ENCODE measurements at places on chromosomes 3 and 15.

DNA sequence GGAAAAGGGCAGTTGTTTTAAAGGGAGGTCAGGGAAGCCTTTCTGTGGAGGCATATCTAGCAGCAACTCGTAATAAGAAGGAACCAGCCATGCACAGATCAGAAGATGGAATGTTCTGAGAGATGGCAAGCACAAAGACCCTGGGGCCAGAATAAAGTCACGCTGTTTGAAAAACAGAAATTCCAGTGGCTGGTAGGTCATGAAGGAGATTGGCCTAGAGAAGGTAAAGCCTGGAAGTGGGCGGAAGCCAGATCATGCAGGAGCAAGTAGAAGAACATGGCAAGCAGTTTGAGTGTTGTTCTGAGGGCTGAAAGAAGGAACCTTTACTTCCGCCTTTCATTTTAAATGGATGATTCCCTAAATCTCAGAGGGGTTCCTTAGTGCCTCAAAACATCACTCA, 208.1 kb upstream of the PPP2R3A start:
- no peak for DNase-seq

DNA sequence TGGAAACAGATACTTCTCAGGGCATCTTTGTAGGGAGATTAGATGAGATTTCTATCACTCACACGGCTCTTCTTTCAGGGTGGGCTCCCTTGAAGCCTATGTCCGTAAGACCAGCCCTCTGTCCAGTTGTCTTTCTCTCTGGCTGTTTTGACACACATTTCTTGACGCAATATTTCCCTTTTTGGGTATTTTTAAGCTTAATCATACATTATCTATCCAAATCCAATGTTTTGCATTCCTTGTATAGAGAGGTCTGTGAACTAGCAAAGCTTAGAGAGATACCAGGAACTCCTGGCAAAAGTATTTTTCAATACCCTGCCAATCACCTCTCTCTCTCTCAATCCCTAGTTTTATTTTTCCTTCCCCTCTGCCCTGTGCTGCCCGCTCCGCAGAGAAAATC, 79.3 kb downstream of the EOMES start:
- DNase-seq = no peak

GRCh38 chr3:31839144-31839917, 141.7 kb downstream of the OSBPL10 start:
- no peak for DNase-seq

GRCh38 chr3:58072763-58073130, 64.5 kb downstream of the FLNB start:
- DNase-seq = no peak

DNA sequence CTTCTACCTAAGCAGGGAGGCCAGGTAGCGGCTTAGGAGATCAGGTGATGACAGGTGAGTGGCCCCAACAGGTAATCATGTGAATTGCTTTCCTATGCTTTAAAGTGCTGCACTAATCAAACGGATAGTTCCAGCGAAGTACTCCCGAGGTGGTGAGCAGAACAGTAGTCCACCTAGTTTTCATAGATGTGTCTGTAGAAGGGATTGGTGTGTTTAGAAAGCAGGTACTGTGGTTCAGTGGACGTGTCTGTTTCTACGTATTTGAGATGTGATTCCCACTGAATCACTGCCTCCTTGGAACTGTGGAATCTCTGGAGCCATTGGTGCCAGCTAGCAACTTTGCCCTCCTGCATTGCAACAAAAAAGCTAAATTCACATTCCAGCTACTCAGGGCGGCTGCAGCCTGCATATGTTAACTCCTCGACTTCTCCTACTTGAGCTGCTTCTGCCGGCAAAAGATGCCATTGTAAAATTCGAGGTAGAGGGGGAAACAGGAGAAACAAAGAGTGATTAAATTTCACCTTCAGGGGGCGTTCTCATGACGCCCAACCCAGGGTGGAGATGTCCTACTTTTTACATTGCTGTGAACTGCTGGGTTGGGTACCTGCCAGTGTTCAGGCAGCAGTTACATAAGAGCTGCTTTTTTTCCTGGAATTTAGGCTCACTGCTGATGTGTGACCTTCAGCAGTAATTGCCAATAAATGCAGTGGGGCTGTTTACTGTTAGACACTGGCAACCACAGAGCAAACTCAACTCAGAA, 227.3 kb downstream of the ITPR1 start:
- no peak for DNase-seq

- no peak for DNase-seq
These were observed 22.6 kb upstream of the LYSMD4 start for GRCh38 chr15:99755692-99756409.

GRCh38 chr15:82663186-82663600, 16.0 kb upstream of the CPEB1 start:
- no peak for DNase-seq

- DNase-seq = no peak
These were observed 92.1 kb upstream of the GPR149 start for GRCh38 chr3:154522036-154522602.

GRCh38 chr15:38455092-38455491, 1.2 kb downstream of the FAM98B start:
- DNase-seq = no peak

- DNase-seq = no peak
These were observed 153.6 kb downstream of the TMEM108 start for GRCh38 chr3:133191818-133192217.

GRCh38 chr15:83206526-83207008, 1.1 kb downstream of the HDGFL3 start:
- DNase-seq = no peak

DNA sequence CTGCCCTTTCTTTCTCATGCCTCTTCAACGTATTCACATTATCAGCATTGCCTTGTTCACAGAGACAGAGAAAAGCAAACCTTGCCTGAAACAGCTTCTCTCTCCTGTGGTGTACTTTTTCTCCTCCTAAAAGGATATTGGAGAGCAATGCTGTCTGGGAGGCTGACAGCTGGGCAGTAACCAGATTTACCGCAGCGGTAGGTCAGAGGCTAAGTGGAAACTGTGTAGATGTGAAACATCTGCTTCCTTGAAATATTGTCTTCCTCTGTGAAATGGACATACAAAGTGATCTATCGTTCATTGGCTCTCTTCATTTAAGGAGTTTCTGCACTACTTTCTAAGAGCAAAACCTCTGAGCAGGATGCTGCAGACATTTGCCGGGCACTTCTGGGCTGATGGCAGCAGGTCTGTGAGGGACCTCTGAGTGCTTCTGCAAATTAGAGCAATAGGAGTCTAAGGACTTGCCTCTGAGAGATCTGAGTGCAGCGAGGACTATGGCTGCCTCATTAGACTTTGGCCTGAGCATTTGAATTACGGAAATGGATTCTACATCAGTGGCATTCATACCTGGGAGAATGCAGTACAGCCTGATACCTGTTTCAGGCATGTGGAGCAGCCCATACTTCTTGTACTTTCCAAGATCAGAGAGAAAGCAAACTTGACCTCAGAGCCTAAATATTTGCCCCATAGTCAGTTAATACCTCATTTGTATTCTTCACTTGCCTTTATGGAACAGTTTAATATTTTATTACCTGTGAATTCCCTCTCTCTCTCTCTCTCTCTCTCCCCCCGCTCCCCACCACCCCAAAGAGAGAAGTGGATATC, 260.5 kb upstream of the TPRG1 start:
- no peak for DNase-seq

- no peak for DNase-seq
These were observed 31.7 kb downstream of the TSPAN3 start for GRCh38 chr15:77039217-77039533.

DNA sequence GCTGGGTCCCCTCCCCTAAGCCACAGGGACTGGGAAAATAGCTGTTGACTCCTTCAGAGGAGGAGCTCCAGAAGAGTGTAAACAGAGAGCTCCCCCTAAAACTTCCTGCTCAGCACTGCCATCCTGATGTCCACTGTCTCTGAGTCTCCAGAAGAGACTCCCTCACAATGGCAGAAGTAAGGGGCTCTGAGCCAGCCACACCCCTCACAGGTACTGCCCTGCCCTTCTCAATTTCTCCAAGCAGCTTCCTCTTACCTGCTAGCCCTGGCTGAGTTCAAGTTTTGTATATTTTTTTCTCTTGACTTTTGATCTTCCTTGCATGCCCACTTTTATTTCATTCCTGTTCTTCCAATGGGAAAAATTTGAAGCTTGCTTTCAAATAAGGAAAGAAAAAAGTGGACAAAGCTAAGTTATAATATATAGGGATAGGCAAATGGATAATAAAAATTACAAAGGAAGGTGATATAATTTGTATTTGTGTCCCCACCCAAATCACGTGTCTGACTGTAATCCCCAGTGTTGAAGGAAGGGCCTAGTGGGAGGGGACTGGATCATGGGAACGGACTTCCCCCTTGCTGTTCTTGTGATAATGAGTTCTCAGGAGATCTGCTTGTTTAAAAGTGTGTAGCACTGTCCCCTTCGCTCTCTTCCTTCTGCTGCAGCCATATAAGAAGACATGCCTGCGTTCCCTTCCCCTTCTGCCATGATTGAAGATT, 442.2 kb upstream of the WNT5A start:
- DNase-seq = no peak

DNA sequence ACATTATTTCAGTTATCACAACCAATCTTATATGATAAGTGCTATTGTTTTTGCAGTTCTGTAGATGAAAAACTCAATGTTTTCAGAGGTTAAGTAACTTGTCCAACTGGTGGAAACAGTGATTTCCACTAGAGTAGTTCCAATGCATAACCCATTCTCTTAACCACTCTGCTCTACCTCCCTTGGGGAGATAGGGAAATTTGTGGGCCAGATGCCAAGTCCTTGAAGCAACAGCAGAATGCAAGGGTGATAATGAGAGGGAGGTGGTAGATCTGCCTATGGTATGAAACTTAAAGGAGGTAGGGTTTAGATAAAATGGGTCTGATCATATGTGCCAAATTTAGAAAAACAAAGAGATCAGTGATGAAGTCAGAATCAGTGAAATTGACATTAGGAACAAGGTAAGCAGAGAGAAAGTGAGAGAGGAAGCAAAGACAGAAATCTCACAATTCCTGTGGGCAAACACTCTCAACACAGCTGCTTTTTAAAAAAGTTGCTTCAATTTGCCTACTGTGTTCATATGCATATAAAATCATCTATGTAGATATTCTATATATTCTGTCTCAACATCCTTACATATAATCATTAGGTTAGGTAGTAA, 50.5 kb upstream of the UBP1 start:
- DNase-seq = no peak

DNA sequence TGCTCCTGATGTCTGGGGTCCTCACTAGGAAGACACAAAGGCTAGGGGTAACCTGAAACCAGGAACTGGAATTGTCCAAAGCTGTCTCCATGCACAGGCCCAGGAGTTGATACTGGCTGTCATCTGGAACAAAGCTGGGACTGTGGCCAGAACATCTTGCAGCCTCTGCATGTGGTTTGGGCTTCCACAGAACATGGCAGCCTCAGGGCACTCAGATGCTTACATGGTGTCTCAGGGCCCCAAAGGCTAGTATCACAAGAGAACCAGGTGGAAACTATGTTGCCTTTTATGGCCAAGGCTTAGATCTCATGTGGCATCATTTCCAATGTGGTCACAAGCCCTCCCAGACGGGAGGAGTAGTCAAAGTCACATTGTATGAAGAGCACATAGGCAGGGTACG, 335.2 kb upstream of the TRIM42 start:
- no peak for DNase-seq

- DNase-seq = no peak
These were observed 115.6 kb downstream of the KLF13 start for GRCh38 chr15:31442226-31442625.

DNA sequence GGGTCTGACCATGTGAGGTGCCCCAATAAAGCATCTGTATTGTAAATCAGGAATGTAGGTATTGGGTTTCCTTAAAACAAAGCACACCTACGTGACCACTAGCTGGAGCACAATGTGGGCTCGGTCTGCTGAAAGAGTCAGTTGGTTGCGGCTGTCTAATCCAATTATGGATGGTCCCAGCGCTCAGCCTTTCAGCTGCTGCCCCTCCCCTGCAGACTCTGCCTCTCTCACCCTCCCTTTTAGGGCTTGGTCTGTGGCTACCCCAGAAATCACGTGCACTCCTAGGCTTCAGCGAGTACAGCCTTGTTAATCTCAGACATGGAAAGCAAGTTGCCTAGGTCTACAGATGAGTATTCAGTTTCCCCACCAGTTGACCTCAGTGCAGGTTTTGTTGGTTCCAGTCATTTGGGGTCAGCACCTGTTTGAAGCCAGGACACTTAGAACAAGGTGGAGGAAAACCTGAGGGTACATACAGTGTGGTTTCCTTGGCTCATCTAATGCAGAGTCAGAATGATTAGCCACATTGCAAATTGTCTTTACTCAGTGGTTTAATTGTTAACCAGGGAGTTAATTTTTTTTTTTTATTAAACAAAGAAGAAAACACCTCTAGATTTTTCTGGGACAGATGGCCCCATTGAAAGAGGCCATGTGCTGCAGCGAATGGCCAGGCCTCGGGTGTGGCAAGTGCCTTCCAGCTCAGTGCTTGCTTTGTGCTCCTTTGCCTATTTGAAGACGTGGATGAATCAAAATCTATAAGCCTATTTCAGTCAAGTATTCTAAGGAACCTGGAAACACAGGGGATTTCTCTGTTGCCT, 137.7 kb downstream of the IGF1R start:
- no peak for DNase-seq

DNA sequence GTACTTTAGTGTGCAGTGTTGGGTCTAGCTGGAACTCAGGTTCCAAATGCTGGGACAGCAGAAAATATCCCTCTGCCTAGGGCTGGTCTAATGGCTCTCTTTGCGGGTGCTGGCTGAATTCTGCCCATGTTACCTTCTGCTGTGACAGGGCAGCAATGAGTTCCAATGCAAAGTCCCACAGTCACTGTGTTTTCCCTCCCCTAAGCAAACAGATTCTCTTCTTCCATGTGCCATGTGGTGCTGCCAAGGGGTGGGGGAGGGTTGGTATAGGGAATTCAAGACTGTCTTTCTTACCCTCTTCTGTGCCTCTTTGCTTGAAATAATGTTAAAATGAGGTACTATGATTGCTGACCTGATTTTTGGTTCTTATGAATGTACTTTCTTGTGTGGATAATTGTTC, 229.6 kb downstream of the GBE1 start:
- DNase-seq = no peak

GRCh38 chr15:51619331-51620035, 3.1 kb downstream of the DMXL2 start:
- DNase-seq = no peak

- no peak for DNase-seq
These were observed 37.3 kb upstream of the POU1F1 start for GRCh38 chr3:87313641-87314040.

- no peak for DNase-seq
These were observed 33.5 kb upstream of the ZNF639 start for GRCh38 chr3:179289295-179289694.

DNA sequence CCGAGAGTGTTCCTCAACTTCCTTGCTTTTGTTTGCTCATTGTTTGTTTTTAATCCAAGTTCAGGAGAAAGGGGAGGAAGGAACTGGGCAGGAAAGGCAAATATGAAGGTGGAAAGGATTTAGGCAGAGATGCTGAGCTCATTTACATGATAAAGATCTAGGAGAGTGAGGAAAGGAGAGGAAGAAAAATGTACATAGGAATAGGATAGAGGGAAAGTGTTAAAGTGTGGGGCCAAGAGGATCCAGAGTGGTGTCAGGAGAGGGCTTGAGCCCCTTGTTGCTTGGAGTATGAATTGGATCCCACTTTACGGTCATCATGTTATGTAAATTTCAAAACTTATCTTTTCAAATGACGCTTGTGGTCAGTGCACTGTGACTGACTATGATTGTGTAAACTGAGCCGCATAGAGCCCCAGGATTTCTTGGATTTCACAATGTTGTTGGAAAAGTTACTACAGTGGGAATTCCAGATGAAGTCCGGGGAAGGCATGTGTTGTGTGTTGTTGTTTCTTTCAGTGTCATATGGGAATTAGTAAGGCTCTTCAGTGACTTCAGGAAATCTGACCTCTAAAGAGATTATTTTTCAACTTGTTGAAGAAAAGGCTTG, 15.0 kb upstream of the PLD1 start:
- no peak for DNase-seq

- DNase-seq = no peak
These were observed 186.1 kb downstream of the SEMA6D start for GRCh38 chr15:47903368-47903767.
